ENCODE measurements at places on chromosomes 1 and 21. TPM values are rescaled to one million over a fixed set of nuclear protein-coding genes. Genes with fewer than 3 reads are reported as not detected.

FMN2 gene
- polyA plus RNA-seq, result 57.5 TPM

IL10 gene
- not detected for polyA plus RNA-seq

SLC30A1 gene
- 4.8 TPM for polyA plus RNA-seq

BEND5 gene
- polyA plus RNA-seq, result 9.4 TPM

FCRL6 gene
- not detected for polyA plus RNA-seq

AMY2B gene
- 21.5 TPM for polyA plus RNA-seq

F13B gene
- polyA plus RNA-seq, result not detected

LAMB3 gene
- polyA plus RNA-seq, result 0.10 TPM

SYT11 gene
- 166 TPM for polyA plus RNA-seq

AIRE gene
- polyA plus RNA-seq, result not detected

OR6K3 gene
- not detected for polyA plus RNA-seq

TMEM52 gene
- not detected for polyA plus RNA-seq

HSF2BP gene
- not detected for polyA plus RNA-seq

AK2 gene
- polyA plus RNA-seq, result 5.5 TPM

NOS1AP gene
- polyA plus RNA-seq, result 0.69 TPM

S100A6 gene
- polyA plus RNA-seq, result 39.7 TPM
